ENCODE measurements at places on chromosomes 12 and 14. TPM values are rescaled to one million over a fixed set of nuclear protein-coding genes. Genes with fewer than 3 reads are reported as not detected.

Gene TPPP2
- not detected for total RNA-seq

Gene NXPH4
- 0.43 TPM for total RNA-seq

Gene PLBD1
- total RNA-seq = not detected

Gene LMO3
- total RNA-seq = not detected

Gene ACVRL1
- not detected for total RNA-seq

Measured in activated naive CD4-positive, alpha-beta T cell treated with anti-CD3 and anti-CD28 coated beads, Interleukin-2, amount 10 ng/mL, durations not matched to agents 5 hours and 36 hours (primary cell).